NCI-H1105 treated with DMSO at 0.1 percent for 48 hours (cell line): ENCODE measurements at places on chromosomes 13 and 19.
A peak's percentile ranks its signal among the peaks of the same experiment; 100 is the strongest.

GRCh38 chr13:23567906-23568460 lies 2.2 kb upstream of the TNFRSF19 start:
- no peak for DNase-seq

DNA sequence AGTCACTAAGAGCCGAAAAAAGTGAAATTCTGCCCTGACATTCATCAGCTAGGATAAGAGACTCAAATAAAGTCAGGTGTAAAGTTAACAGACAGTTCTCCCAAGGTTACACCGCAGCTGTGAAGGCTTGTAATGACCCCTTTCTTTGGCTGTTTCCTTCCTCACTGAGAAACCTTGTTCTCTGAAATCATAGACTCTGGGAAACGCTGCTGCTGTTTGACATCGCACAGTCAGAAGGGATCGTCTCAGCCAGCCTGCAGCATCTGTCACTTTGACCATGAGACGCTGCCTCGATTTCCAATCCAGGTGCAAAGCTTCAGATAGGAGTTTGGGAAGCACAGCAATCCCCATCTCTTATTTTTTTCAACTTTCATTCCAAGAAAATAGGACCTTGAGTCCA lies 678 bp downstream of the BCAT2 start:
- no peak for DNase-seq

GRCh38 chr19:11418549-11419506 lies at the start of gene RGL3:
Gene RGL3 (minus strand): TSS chr19:11419314. CDS start chr19:11419278, 36 bp downstream.
- DNase-seq: peak; percentile 56

- DNase-seq: peak; percentile 71
These were observed 1.0 kb downstream of the FNDC3A start for GRCh38 chr13:48976576-48977285.

DNA sequence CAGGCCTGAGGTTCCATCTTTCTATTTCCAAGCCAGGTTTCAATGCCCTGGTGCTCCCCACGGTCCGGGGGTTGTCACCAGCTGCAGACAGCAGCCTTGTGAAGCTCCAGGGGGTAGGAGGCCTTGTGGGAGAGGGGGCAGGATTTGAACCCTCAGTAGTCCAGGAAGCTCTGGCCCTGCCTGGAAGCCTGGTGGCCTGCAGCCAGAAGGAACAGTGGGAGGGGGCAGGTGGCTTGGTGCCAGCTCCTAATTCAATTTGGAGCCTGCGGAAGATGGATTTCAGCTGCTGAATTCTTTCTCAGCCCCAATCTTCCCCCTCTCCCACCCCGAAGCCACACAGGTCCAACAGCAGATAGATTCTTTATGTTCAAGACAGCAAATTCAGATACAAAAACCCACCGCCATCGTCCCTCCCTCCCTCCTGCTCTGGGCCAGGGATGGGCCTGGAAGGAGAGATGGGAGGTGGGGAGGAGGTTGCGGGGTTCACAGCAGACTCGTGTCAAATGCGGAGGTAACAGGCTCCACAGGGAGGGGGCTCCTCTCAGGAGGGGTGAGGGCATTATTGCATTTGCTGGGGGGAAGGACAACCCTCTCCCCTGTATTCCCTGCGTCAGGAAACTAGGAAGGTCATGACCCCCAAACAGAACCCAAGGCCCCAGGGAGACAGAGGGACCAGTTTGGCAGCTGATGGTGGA lies 2.4 kb upstream of the PTGER1 start:
- DNase-seq: no peak

DNA sequence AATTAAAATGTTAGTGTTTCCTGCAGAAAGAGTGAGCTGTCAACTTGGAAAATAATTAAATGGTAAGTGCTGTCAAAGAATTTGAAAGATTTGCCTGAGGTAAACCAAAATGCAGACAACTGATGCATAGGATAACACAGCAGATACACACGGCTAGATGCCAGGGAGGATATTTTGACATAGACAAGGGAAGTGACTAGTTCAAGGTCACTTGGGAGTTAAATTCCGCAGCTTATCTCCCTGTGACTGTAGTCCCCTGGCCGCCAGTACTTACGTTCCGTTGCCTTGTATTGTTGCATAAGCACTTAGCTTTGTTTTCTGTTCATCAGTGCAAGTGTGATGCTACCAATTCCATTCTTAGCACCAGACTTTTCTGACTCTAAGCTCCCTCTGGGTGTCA lies 247.3 kb upstream of the MAB21L1 start:
- DNase-seq: no peak

- DNase-seq: no peak
These were observed 80.0 kb upstream of the TM9SF2 start for GRCh38 chr13:99421271-99421670.

DNA sequence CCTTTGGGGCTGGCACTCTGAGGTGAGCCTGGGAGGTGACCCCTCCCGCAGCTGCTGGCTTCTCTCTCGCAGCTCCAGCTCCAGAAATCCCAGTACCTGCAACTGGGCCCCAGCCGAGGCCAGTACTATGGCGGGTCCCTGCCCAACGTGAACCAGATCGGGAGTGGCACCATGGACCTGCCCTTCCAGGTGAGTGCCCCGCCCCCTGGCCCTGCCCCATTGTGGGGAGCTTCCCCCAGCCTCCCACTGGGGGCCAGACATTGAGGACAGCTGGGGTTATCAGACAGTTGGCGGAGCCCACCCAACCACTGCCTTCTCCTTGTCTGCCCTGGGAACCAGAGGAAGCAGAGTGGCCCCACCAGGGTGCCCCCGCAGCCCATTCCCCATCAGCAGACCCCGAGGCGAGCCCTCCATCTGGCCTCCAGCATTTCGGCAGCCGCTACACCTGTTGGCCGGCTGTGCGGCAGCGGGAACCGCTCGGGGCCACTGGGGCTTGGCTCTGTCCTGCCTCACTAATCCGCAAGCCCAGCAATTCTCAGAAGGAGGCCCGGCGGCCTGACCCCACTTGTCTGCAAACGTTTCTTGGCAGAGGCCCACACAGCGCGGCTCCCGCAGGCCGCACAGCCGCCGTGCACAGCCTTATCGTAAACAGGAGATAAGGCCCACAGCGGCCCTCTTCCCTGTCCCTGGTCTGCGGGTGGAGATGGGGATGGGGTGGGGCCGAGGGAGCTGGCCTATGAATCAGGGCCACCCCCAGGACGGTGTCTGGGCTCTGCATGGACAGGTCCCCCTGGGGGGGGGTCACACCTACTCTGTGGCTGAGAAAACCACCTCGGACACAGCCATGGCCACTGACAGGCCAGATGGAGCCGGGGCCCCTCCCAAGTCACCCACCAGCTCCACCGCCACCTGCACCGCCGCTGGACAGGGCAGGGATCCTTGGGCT lies 48.0 kb downstream of the COMP start:
- no peak for DNase-seq

DNA sequence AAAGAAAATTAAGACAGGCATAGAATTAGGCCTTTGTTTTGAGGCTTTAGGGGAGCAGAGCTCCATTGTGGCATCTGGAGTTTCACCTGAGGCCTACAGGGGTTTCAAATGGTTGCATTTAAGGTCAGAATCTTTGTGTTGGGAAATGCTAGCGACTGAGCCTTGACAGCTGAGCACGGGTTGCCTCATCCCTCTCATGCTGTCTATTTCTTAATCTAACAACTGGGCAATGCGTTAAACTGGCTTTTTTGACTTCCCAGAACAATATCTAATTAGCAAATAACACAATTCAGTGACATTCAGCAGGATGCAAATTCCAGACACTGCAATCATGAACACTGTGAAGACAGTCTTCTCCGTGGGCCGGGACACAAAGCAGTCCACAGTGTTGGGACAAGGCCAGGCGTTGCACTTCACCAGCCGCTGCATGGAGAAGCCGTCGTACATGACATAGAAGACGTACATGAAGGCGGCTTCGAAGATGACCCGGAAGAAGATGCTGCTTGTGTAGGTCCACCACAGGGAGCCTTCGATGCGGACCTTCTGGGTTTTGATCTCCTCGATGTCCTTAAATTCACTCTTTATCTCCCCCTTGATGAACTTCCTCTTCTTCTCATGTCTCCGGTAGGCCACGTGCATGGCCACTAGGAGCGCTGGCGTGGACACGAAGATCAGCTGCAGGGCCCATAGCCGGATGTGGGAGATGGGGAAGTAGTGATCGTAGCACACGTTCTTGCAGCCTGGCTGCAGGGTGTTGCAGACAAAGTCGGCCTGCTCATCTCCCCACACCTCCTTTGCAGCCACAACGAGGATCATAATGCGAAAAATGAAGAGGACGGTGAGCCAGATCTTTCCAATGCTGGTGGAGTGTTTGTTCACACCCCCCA lies 3.8 kb downstream of the GJB2 start:
- no peak for DNase-seq

- no peak for DNase-seq
These were observed 10.9 kb downstream of the GNA15 start for GRCh38 chr19:3146677-3147100.

- no peak for DNase-seq
These were observed 523.4 kb downstream of the FGF9 start for GRCh38 chr13:22194106-22194805.

DNA sequence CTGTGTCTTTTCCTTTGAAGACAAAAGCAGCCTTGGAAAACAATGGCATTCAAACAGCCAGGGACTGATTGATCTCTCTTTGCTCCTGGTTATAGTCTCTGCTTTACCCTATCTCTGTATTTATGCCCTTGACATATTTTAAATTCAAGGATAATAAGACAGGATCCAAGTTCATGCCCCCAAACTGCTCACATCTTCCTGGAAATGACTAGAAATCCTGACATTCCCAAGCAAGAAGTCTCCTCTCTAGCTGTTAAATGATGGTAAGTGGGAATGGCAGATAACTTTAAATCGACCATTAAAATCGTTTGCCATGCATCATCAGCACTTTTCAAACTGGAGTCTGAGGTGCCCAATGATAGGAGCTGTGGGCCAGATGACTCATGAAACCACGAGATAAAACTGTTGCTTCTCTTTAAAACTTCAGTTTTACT lies 435.6 kb downstream of the FOXO1 start:
- DNase-seq: no peak

DNA sequence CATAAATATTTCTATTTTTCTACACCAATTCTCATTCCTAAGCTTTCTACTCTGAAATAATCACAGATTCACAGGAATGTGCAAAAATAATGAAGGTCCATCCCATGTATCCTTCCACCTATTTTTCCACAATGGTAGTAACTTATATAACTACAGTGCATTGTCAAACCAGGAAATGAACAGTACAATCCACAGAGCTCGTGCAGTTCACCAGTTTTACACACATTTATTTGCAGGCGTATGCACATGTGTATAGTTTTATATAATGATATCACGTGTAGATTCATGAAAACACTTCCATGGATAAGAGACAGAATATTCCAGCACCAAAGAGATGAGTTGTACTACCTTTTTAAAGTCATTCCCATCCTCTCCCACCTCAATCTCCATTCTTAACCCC lies 12.9 kb downstream of the EEF1AKMT1 start:
- DNase-seq: no peak

GRCh38 chr19:32809254-32809653 lies 60.3 kb downstream of the SLC7A9 start:
- no peak for DNase-seq

DNA sequence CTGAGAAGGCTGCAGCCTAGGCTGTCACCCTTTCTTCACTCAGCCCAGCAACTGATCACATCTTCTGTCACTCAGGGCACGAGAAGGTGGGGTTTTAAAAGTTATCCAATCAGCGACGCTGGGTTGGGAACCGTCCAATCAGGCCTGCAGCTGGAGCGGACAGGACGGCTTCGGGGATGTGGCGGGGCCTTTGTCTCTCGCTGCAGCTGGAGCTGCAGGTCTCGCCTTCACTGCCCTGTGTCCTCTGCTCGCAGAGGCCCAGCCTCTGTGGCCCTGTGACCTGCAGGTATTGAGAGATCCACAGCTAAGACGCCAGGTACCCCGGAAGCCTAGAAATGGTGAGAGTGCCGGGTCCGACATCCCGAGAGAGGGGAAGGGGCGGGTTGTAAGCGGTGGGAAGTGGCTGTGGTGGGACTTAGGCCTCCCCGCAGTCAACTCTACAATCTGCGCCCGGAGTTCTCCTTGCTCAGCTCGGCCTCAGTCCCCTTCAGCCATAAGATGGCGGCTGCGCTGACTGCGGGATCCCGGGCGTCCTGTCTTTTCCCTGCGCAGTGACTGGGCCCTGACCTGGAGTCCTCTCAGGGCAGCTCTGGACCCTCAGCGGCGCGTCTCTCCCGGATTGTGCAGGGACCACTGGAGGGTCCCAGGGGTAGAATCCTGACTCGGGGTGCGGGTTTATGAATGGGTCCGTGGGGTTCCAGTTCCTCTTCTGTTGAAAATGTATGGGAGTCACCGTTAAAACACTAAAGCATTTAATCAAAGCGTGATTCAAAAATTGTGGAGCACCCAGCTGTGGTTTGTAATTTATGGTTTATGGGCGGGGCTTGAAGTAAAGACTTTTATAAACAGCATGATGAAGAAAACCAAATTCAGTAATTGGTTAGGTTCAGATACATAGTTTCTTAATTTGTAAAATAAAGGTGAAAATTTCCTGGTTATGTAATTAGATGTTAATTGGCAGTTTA lies at the start of gene ZNF714:
TSS of gene ZNF714 (plus strand) at position 193 of the 965 bp plus-strand sequence. CDS start 16,066 bp downstream, outside the sequence.
- DNase-seq: peak; percentile 95

DNA sequence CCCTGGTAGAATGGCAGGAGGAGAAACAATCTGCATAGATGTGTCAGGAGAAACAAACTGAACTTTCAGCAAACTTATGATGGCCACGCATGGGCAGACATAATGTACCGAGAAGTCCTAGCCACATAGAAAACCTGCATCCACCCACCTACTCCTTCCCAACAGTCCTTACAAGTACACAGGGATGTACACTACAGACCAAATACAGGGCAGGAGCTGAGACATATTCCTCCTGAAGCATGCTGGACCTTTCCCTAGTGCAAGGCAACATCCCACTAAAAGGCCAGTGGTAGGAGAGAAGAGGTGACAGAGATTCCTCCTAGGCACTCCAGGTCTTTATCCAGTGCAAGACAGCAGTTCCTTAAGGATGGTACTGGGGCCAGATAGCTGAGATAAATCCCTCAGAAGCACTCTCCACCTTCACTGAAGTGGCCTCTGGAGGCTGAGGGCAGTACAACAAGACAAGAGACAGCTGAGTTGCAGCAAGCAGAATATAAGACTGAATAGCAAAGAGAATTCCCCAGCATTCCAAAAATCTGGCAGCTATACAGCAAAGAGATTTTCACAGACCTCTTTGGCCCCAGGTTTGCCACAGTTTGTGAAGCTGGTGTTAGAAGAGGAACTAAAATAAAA lies 18.3 kb downstream of the VWA8 start:
- no peak for DNase-seq

GRCh38 chr19:52336117-52336790 lies at the start of gene ZNF610:
Gene ZNF610 (plus strand): TSS chr19:52336243. CDS start chr19:52349173, 12,930 bp downstream.
- DNase-seq: peak; percentile 61

GRCh38 chr13:113405481-113406300 lies 41.8 kb upstream of the GRTP1 start:
- peak; percentile 92 for DNase-seq

DNA sequence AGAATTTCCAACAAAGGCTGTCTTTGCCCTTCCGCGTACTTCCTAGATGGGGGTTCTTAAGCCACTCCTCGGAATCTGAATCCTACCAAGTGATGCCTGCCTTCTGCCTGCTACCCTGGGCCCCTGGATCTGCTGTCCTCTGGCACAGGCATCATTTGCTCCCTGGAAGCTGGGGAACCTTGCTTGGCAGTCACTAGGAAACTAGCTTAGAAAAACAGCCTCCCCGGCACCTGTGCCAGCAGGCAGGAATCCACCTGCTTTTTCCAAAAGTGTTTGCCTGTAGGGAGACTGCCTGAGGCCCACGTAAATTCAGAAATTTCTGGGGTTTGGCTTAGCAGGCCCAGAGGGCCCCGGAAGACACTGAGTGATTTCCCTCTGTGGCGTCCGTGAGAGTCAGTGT lies 442.4 kb downstream of the TSHZ3 start:
- no peak for DNase-seq
